ENCODE measurements at places on chromosomes 4 and X.

- DNase-seq = no peak
Observed at GRCh38 chr4:110088670-110089069, 109.7 kb downstream of the ELOVL6 start.

- no peak for DNase-seq
Observed at GRCh38 chr4:124321364-124321763, 391.2 kb downstream of the ANKRD50 start.

DNA sequence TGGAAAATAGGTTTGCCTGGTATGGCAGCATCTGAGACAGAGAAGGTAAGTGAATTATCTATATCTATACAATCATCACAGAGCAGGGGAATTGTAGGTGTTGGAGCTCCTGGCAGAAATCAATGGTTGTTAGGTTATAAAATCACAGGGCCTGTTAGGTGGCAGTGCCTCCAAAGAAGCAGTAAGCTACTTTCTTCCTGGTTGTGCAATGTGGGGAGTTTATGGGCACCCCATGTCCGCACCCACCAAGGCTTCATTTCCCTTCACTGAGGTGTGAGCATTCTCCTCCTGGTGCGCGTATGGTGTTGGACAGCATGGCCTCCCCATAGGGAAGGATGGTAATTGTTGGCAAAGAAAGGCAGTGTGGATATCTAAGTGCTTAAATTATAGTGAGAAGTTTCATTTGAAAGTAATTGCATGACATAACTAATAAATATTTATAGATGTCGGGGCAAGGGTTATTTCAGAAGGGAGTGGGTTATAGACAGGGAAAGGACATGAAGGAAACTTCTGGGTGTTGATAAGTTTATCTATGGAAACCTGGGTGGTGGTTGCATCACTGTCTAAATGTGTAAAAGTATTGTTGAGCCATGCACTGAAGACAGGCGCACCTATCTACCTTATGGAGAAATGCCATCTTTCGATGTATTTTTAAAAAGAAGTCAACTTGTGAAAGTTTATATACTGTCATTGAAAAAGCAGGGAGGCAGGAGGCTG lies 153.7 kb downstream of the FRAS1 start:
- no peak for DNase-seq

DNA sequence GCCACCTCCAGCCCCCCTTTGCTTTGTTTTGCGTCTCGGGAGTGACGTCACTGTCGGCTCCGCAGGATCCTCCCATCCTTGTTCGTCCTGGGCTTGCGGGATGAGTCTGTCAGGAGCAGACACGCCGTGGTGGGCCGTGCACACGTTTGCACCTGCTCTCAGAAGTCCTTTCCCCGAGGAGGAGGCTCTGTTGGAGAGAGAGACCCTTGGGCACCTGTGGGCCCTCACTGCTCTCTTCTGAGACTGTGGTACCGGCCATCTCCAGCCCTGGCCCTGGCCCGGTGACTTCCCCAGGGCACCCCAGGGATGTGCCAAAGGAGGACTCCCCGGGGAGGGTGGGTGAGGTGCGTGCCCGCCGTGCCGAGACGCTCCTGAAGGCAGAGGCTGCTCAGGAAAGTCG lies 76.1 kb upstream of the PPP2R3B start:
- DNase-seq = no peak
